ENCODE measurements at places on chromosomes 1 and 21.

- no peak for DNase-seq
These were observed 58.1 kb downstream of the HLCS start for GRCh38 chr21:36908260-36908908.

GRCh38 chr1:121418369-121419049, 233.7 kb downstream of the SRGAP2C start:
- no peak for DNase-seq

DNA sequence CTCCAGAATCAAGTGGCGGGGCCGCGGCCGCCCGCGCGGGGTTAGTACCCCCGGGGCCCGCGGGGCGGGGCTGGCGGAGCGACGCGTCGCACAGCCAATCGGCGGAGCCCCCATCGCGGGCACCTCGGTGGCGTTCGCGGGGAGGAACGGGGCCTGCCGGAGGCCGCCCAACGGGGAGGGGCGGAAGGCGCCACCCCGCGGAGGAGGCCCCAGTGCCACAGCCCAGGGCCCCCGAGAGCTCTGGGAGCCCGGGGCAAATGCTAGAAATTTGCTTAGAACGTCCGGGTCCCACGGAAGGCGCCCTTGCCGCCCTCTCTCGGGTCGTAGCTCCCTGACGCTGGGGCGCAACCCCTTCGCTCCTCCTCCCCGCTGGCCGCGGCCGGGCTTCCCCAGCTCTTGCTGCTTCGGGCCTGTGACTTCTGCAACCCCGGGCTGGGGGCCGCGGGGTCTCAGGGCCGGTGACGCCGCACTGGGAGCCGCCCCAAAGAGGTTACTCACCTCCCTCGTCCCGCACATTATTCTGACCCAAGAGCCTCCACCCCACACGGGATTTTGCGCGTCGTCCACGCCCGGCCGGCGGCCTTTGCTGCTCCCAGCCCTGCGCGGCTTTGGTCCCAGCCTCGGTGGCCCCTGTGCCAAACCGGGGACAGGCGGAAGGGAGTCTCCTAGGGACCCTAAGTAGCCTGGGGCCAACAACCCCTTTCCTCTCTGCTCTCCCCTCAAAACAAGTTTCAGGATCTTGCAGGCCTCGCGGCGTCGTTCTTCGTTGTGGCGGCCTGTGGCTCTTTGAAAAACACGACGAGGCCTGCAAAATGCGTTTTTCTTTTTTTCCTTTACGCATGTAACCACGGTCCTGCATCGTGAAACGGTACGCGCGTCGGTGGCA, at the start of gene RUNX3:
Gene RUNX3, minus strand, starts transcription at position 17 of the 886 bp plus-strand sequence. CDS start 408 bp downstream, outside the sequence.
- DNase-seq, result peak; percentile 92

- DNase-seq, result peak; percentile 78
These were observed 97.6 kb downstream of the CC2D1B start for GRCh38 chr1:52268372-52268771.

DNA sequence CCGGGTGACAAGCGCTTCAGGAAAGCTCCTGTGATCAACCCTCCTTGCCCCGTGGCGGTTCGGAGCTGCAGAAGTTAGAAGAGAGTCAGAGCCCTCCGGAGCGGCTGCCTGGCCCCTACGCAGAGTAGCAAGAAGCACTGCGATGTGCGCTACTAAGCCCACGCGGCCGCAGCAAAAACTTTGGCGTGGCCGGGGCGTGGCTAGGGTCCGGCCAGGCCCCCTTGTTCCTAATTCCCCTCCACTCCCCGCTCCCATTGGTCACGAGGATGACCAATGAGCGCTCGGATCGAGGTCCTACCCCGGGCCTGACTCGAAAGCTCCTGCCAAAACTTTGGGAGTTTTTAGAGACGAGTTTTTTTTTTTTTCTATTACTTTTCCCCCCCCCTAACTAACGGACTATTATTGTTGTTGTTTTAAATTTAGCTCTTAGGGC, at the start of gene HLX:
Gene HLX, plus strand, starts transcription at position 368 of the 433 bp plus-strand sequence. CDS start 415 bp downstream, outside the sequence.
- peak; percentile 97 for DNase-seq

DNA sequence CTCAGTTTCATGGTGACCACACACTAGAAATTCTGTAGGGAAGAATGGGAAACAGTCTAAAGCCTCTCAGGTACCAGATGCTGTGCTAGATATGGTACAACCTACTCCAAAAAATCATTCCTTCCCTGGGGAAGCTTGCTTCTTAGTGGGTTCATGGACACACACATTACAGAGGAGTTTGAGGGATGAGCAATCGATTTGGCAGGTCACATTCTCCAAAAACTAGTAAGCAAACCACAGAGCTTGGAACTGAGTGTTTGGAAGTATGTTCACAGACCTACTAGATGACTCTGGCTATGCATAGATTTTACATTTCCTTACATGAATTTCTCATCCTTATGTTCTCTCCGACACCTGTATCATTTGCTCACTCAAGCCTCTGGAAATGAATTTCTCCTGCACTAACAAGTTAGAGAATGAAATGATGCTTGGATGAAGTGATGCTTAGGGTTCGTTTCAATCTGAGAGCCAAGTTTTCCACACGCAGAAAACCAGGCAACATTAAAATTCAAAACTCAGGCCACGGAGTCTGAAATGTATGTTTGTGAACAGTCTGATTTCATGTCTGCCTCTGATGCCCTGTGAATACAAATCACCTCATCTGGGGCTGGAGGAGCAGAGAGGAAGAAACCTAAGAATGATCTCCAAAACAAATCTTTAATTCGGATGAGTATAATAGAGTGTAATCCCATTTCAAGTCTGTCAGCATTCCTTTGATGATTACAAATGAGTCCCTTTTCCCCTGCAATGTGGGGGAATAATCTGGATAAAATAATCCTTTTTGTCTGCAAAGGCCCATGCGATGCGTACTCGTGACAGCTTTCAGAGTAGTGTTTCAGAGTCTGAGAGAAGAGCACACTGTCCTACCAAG, 11.0 kb downstream of the EVA1C start:
- DNase-seq, result no peak

DNA sequence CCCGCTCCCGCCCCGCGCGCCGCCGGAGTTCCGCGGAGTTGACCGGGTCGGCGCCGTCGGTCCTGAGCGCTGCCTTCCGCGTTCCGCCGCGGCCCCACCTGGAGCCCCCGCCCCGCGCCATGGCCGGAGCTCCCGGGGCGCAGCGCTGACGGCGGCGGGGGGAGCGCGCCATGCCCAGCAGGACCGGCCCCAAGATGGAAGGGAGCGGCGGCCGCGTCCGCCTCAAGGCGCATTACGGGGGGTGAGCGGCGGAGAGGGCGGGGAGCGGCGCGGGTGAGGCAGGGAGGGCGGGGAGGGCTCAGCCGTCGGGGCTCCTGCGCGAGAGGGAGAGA, 216 bp downstream of the PRKCZ start:
- DNase-seq, result no peak

- no peak for DNase-seq
These were observed 30.7 kb downstream of the VCAM1 start for GRCh38 chr1:100750005-100750885.

DNA sequence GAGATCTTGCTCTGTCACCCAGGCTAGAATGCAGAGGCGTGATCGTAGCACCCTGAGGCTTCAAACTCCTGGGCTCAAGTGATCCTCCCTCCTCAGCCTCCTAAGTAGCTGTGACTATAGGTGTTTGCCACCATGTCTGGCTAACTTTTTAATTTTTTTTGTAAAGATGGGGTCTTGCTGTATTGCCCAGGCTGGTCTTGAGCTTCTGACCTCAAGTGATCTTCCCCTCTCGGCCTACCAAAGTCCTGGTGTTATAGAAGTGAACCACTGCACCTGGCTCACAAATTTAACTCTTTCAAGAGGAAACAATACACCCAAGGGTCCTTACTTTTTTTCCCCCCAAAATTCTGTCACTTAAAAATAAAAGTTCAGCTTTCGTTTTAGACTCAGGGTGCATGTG, 62.3 kb downstream of the GALNT2 start:
- no peak for DNase-seq
